Hematopoietic multipotent progenitor cell treated with erythropoietin and hydrocortisone succinate and interleukin-3 and kit ligand, for 6 days (in vitro differentiated cells): ENCODE measurements at places on chromosomes 11 and 22.
A peak's percentile ranks its signal among the peaks of the same experiment; 100 is the strongest.

DNA sequence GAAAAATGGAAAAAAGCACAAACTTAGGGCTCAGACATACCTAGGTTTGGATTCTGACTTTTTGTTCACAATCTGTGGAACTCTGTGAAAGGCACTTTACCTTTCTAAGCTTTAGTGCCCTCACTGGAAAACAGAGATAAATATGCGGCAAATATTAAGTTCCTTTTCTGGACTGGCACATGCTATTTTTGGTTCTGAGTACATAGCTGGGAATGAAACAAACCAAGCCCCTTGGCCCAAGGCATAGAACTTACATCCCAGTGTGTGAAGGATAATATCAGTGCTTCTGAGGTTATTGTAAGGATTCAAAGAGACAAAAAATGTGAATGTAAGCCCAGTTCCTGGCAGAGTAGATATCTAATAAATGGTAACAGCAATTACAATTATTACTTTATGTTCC lies 227.5 kb downstream of the ADAMTS15 start:
- DNase-seq = no peak

DNA sequence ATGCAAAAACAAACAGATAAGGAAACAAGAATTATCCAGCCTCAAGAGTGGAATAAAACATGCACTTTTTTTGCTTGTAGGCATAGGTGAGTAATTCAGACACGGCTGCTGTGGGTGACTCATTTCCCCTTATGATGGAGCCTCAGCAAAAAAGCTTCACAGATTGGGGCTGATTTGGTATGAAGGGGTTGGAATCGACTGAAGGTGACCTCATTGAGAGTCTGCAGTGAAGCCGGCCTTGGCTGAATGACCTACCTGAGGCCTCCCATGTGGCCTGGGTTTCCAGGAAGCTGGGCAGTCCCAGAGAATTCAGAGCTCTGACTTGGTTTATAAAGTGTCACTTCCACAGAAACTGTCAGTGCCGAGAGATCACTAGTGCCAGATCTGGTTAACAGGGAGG lies 34.2 kb upstream of the VPREB1 start:
- no peak for DNase-seq

GRCh38 chr11:28903716-28904115 lies 795.5 kb downstream of the METTL15 start:
- no peak for DNase-seq

DNA sequence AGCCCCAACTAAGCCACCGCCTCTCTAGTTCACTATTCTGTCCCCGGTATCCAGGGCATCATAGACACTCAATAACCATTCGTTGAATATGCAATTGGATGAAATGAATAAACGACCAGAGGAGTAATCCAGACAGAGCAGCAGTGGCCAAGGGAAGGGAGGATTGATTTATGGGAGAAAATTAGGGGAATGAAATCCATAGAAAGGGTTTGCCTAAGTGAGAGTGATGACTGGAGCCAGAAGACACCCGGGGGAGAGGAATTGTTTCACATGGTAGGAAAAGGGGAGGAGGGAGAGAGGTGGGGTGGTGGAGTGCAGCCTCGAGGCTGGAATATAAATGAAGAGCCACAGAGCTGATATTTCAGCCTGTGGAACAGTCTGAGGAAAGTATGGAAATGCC lies 168.2 kb downstream of the COMMD9 start:
- DNase-seq = no peak

DNA sequence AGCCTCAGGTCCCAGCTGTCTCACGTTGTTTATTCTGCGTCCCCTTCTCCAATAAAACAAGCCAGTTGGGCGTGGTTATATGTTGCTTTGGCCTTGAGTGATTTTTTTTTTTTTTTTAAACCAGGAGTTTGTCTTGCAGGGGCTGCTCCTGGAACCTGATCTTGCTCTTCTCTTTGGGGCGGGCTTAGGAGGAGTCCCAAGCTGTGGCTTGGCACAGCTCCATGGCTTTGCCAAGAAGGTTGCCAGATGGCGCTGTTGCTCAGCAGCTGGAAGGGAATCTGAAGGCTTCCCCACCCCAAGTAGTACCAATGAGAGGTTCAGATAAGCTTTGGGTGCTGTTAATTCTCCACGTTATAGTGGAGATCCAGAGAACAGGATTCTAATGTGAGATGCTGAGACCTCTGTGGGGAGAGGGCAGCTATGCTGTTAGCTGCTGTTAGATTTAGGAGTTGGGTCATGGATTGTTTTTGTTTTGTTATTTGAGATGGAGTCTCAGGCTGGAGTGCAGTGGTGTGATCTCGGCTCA lies 2.0 kb upstream of the FERMT3 start:
- DNase-seq = peak; percentile 99

DNA sequence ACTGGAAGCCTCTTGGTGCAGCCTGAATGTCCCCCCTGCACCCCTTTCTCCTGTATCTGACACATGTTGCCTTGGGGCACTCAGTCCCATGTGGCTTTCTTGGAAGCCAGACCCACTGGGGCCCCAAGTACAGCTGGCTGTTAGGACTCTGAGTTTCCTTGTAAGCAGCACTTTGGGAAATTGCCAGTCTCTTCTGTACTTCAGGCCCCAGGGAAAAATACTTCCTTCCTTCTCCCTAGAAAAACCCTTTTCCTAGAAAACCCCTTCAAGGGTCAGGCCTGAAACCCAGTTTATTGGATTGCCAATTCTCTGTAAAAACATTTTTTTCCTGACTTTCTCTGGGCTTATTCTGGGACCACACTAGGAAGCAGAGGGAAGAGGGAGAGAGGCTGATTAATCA lies 360.3 kb downstream of the TENM4 start:
- DNase-seq = no peak

DNA sequence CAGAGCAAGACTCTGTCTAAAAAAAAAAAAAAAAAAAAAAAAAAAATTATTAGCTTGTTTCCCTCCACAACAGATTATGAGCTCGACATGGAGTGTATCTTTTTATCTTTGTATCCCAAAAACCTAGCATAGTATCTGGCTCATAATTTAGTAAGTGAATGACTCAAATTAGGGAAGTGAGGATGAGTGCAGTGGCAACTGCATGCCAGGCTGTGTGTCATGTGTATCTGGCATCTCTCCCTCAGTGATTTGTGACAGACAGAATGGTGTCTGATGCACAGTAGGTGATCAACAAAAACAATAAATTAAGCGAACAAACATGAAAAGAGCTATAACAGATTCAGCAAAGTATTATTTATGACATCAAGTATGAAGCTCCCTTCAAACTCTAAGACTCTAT lies 7.2 kb downstream of the STK33 start:
- no peak for DNase-seq

- DNase-seq = peak; percentile 10
Measured at GRCh38 chr22:43796567-43796966, 15.5 kb downstream of the EFCAB6 start.

GRCh38 chr22:41557401-41558240 lies 3.2 kb upstream of the CSDC2 start:
- DNase-seq = no peak

DNA sequence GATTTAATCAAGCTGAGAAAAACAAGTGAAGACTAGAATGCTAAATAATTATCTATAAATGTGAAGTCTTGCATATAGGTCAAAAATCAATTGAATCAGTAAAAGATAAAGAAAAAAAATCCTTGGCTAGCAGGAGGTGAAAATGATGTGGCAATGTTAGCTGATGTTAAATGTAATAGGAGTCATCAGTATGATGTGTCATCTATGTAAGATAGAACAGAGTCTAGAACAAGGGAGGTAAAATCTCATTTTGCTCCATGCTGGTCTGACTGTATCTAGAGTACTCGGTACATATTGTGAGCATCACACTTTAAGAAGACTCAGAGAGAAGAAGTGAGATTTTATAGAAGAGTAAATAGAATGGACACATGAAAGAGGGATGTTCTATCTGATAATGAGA lies 721.2 kb downstream of the ETS1 start:
- no peak for DNase-seq

DNA sequence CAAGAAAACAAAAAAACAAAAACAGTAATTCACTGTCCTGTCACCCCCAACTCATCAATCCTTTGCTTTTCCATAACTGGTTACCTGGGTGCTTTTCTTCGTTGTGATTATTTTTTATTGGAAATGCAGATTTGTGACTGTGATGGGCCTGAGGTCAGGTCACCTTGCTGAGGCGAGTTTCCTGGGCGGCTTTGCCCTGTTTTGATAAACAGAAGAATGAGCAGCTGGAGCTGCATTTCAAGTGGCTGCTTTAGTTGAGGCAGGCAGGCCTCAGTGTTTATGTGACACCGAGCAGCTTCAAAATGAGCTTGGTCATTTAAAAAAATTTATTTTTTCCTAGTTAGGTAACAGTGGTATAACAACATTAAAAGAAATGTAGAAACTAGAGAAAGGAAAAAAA lies 22.2 kb downstream of the PTPRJ start:
- DNase-seq = no peak

GRCh38 chr11:59206635-59207034 lies 6.1 kb downstream of the MPEG1 start:
- peak; percentile 66 for DNase-seq

- DNase-seq = no peak
Measured at GRCh38 chr11:456533-456932, 6.5 kb downstream of the PTDSS2 start.

- DNase-seq = no peak
Measured at GRCh38 chr11:13276454-13276831, 1.1 kb upstream of the BMAL1 start.

- no peak for DNase-seq
Measured at GRCh38 chr22:31945443-31945855, 1.1 kb downstream of the YWHAH start.

DNA sequence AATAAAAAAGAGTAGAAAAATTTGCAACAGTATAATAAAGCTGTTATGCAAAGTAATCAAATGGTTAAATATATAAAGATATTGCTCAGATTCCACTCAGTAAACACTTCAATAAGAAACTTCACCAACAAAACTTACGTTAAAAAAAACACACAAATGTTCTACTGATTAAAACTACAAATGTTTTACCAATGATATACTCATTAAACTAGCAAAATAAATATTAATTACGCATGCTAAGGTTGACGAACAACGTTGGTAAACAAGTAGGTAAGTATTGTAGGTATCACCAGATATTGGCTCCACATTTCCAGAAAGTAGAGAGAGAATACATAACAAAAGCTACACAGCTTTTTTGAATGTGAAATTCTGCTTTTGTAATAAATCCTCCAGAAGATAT lies 12.6 kb downstream of the RDX start:
- no peak for DNase-seq

DNA sequence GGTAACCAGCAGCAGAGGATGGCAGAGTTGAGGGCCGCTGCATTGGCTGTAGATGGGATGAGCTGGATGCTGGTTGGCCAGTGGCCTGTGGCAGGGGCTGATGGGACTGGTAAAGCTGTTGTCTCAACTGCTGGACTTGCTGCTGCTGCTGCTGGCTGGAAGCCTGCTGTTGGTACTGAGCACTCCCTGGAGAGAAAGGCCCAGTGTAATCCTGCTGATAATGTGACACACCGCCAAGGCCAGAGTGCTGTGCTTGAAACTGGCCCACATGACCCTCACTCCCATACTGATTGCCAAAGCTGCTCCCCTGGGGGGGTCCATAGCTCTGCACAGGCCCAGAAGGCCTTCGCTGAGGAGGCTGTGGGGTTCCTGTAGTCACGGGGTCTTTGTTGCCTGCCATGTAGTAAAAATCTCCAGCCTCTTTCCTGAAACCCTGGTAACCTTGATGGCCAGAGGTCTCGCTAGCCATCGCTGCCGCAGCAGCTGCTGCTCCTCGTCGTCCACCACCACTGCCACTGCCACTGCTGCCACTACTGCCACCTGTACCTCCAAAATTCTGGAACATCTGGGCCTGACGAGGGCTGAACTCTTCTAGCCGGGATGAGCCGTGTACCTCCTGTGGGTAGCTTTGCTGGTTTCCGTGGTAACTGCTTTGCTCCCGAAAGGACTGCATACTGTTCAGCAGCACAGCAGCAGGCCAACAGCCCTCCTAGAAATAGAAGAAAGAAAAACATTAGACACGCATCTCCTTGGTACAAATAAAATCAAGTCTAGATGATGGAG lies 55.6 kb downstream of the TCF20 start:
- no peak for DNase-seq

DNA sequence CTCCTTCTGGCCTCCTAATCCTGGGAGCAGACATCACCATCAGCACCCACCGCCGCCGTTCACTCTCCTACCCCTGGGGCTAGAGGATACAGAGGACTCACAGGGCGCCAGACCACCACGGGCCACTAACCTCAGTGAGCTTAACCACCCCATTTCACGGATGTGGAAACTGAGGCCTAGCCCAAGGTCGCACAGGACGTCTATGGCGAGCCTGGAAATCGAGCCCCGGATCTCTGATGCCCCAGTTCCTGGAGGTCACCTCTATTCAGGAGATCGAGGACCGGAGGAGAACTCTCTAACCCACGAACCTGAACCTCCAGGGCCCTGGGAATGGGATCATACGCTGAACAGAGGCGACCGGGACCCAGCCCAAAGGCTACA lies 349 bp downstream of the TIMM10 start:
- no peak for DNase-seq

DNA sequence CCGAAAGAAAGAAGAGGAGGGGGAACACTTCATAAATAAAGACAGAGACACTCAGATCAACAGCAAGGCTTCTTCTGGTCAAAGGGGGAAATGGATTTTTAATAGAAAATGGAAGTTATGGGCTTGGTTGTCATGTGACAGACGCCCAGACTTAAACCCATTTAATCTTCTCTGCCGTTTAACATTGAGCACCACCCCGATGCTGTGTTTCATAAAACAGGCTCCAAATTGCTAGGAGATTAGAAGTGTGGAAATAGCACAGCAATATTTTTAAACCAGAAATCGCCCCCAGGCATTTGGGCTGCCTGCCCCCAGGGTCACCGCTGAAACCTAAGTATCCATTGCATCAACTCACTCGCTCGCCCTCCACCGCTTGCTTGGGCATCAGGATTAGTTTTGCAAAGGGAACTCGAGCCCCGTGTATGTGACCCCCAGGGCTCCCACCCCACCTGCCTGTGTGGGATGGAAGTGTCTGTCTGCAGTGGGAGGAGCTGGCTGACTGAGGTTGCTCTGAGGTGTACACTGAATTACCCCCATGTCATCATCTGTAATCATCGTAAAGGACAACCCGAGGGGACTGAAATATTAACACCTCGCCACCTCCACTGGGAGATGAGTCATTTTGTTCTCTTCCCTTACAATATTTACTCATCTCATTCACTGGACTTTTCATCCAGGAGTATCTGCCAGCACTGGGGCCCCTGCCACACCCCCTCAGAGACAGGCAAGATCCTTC lies 10.7 kb downstream of the DSCAML1 start:
- DNase-seq = no peak

GRCh38 chr11:9726321-9727022 lies 62.6 kb downstream of the SWAP70 start:
- no peak for DNase-seq
